ENCODE measurements at places on chromosomes 1 and 21. TPM values are rescaled to one million over a fixed set of nuclear protein-coding genes. Genes with fewer than 3 reads are reported as not detected.

DNA sequence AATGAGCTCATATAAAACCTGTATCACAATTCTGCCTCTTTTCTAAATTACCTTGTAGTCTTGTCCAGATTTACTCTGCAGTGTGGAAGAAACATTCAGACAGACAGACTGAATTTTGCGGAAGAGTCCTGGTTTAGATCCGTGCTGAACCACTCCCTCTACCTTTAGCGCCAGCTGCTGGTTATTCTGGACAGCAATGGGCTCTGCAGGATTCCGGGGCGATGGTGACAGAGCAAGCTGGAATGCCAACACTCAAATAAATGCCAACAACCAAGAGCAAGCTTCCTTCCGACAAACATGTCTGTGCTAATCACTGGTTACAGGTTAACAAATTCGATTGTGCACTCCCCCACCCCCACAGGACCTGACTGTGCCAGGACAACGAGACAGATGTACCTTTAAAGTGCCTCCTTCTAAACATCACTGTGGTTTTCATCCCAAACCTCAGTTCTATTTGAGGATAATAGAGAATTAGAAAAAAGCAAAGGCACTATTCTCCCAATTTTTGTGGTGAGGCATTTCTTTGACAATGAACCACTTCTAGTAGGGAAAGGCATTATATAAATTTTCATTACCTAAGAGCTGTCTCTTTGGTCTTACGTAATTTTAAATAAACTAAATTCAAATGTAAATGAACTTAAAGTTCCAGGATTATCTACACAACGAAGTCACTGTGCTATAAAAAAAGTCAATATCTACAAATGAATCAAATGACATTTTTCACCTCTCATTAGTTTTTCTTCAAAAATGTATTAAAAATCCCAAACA, 90.4 kb downstream of the INTS7 start:
- peaks cover 13% of the 10 kb centered on the region for H3K4me1 ChIP-seq
- H3K27me3 ChIP-seq: no peaks in the 10 kb centered on the region
- H3K4me3 ChIP-seq: no peak overlapping the region
- H3K36me3 ChIP-seq: no peaks in the 10 kb centered on the region
- no peak for DNase-seq
- no peak overlapping the region for H3K27ac ChIP-seq

DNA sequence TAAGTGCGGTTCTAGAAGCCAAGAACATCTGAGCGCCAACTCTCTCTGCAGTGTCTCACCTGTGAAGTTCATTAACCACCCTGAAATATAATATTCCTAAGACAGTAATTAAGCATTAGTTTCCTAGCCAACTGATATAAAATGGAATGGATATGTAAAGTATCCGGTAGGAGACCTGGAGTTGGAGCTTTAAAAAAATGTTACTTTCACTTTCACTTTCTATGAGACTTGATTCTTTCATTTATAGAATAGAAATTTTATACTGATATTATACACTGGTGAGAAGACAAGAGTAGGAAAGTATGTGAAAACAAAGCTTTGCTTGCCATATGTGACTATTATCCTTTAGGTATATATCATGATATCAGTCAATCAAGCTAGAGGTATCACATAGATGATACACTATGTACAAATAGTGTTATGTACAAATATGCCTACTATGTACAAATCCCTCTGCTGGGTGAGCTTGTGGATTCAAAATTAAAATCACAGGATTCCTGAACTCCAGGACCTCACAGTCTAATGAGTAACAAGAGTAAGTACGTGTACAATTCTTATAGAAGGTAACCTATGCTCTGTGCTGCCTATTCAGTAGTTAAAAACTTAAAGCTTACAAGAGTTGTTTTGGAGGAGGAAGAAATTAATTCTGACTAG, 934.2 kb downstream of the TTLL7 start:
- no peaks in the 10 kb centered on the region for H3K36me3 ChIP-seq
- H3K4me3 ChIP-seq: no peak overlapping the region
- no peak for DNase-seq
- no peak overlapping the region for H3K27ac ChIP-seq
- peaks cover 10% of the 10 kb centered on the region for H3K4me1 ChIP-seq

DNA sequence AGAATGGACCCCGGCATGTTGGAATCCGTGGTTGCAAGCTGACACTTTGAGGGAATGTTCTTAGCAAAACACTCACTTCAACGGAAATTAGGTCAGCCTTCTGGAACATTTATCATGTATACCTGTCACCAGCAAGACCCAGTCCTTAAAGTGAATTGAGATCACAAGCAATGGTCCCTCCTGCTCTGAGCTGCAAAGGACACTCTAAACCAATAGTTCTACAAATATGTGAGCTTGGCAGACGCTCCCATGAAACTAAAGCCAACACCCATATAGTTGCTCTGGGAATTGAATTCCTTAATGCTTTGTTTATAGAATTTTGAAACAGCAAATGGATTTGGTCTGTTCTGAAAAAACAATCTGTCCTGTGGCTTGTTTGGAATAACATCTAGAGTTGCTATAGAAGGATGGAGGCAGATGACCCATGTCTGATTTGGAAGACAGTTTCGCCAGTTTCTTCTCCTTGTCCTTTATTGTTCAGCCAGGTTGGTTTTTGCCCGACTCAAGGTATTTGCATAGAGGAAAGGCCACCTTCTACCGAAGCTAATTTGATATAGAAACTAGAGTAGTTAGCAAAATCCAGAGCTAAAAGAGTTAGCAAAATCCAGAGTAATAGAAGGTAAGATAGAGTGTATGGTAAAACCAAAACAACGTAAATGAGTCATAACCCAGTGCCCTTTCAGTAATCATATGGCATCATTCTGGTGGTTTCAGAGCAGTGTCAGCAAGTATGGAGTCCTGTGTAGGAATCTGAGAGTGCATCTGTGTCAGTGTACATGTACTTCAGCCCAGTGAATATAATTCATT, 236.2 kb downstream of the NFIA start:
- H3K27me3 ChIP-seq: no peaks in the 10 kb centered on the region
- no peak overlapping the region for H3K27ac ChIP-seq
- no peak overlapping the region for H3K4me3 ChIP-seq
- DNase-seq: no peak
- no peaks in the 10 kb centered on the region for H3K36me3 ChIP-seq

- no peaks in the 10 kb centered on the region for H3K4me1 ChIP-seq
- no peaks in the 10 kb centered on the region for H3K27me3 ChIP-seq
- DNase-seq: no peak
- no peaks in the 10 kb centered on the region for H3K36me3 ChIP-seq
- H3K27ac ChIP-seq: no peak overlapping the region
Measured at GRCh38 chr1:224724566-224724965, 108.4 kb downstream of the CNIH3 start.

- H3K4me3 ChIP-seq: no peak overlapping the region
- H3K36me3 ChIP-seq: no peaks in the 10 kb centered on the region
- no peaks in the 10 kb centered on the region for H3K27me3 ChIP-seq
- DNase-seq: no peak
- peaks cover 8% of the 10 kb centered on the region for H3K4me1 ChIP-seq
Measured at GRCh38 chr1:21437341-21437640, 2.6 kb upstream of the NBPF3 start.

DNA sequence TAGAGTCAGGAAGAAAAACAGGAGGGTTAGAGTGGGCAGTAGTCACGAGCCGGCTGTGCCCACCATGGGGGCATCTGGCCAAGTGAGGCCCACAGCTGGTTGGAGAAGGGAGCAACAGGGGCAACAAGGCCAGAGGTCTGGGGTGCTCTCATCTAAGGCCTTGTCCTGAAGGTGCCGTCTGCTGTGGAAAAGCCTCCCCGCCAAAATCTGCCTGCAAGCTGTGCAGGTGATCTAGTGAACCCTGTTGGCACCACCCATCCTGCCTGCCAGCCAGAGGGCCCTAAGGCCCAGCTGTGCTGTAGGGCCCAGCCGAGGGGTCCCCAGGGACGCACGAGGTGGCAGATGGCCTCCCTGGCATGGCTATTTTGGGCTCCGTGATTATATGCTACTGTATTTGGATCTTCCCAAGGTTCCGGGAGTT, 51.3 kb downstream of the LGR6 start:
- H3K27me3 ChIP-seq: no peaks in the 10 kb centered on the region
- no peak overlapping the region for H3K27ac ChIP-seq
- DNase-seq: no peak

GRCh38 chr1:185156288-185156853, 382 bp downstream of the TRMT1L start:
- peak overlapping the region; percentile 61 for H3K4me3 ChIP-seq
- H3K27me3 ChIP-seq: no peaks in the 10 kb centered on the region
- DNase-seq: no peak
- no peaks in the 10 kb centered on the region for H3K36me3 ChIP-seq

- no peak overlapping the region for H3K4me3 ChIP-seq
- no peak for DNase-seq
- no peaks in the 10 kb centered on the region for H3K27me3 ChIP-seq
- H3K4me1 ChIP-seq: no peaks in the 10 kb centered on the region
- no peak overlapping the region for H3K27ac ChIP-seq
Measured at GRCh38 chr1:240306673-240307072, 215.0 kb downstream of the FMN2 start.

DNA sequence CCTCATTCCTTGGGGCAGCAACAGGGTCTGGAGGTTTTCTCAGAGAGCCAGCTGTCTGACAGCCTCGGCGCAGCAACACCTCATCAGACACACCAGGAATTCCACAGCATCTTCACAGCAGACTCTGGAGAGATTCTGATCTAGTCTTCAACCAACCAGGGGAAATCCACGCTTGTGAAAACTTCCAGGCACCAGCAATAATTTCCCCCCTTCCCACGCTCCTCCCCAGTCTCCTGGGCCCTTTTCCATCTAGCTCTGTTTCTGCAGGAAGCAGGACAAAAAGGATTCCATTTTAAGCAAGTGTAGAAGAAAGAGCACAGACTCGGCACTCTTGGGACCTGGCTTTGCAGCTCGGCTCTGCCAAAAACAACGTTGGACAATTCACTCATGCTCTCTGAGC, 44.3 kb upstream of the CAPZB start:
- H3K4me3 ChIP-seq: no peak overlapping the region
- no peaks in the 10 kb centered on the region for H3K36me3 ChIP-seq
- no peak for DNase-seq
- H3K27me3 ChIP-seq: no peaks in the 10 kb centered on the region

- H3K4me1 ChIP-seq: peaks cover 16% of the 10 kb centered on the region
- H3K27me3 ChIP-seq: no peaks in the 10 kb centered on the region
- H3K36me3 ChIP-seq: no peaks in the 10 kb centered on the region
- H3K4me3 ChIP-seq: no peak overlapping the region
Measured at GRCh38 chr1:89908672-89909436, 86.1 kb upstream of the ZNF326 start.

The ARHGAP29 gene
- total RNA-seq: not detected

The PLPP3 gene
- total RNA-seq: 0.94 TPM

The AMPD1 gene
- not detected for total RNA-seq

The DISC1 gene
- total RNA-seq: 18.0 TPM

The CELA3A gene
- not detected for total RNA-seq

The SPRR5 gene
- not detected for total RNA-seq
